ENCODE measurements at places on chromosomes 11 and 22. TPM values are rescaled to one million over a fixed set of nuclear protein-coding genes. Genes with fewer than 3 reads are reported as not detected.

DNA sequence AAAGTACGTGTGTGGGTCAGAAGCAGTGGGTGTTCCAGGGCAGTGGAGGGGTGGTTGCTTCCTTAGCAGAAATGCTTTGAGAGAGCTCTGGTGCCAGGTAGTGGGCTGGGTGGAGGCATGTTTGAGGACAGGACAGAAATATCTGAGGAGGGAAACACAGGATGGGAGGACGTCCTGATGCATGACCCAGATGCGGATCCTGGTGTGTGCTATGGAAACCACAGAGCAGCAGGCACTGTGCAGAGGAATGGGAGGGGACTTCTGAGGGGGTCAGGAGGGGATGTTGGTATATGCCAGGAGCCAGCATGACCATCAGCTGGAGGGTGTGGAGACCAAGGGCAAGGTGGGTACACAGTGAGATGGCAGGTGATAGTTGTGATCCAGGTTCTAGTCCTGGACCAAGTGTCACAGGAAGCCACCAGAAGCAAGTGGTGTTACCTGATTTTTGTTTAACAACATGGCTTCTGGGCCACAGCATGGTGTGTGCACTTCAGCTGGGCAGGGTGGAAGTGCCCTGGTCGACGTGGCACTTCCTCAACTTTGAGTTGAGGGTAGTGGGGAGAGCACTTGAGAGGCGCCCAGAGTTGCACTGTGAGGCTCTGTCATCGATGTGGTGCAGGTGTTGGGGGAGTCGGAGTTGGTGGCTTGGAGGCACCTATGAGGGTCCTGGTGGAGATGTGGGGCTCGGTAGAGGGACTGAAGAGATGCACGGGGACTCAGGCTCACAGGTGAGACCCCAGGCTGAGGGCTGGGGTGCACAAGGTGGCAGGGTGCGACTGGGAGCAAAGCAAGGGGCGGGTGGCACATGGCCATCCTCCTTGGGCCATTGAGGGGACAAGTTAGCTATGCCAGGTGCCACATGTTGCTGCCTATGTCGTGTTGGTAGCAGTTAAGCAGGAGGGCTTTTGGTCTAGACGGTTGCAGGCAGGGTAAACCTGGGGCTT lies 7.5 kb downstream of the DGCR8 start:
- DNase-seq: no peak

GRCh38 chr11:130706572-130706971 lies 209.7 kb downstream of the SNX19 start:
- no peak for DNase-seq

PATE4 gene
- not detected for total RNA-seq

- no peak for DNase-seq
Observed at GRCh38 chr22:49903322-49904039, 14.8 kb downstream of the ALG12 start.

- DNase-seq: no peak
Observed at GRCh38 chr11:60777106-60777505, 8.0 kb upstream of the MS4A10 start.

- DNase-seq: no peak
Observed at GRCh38 chr22:22721681-22722354, 77.4 kb downstream of the GGTLC2 start.

GTSE1 gene
- 96.4 TPM for total RNA-seq

CTSW gene
- total RNA-seq: 23.6 TPM

DNA sequence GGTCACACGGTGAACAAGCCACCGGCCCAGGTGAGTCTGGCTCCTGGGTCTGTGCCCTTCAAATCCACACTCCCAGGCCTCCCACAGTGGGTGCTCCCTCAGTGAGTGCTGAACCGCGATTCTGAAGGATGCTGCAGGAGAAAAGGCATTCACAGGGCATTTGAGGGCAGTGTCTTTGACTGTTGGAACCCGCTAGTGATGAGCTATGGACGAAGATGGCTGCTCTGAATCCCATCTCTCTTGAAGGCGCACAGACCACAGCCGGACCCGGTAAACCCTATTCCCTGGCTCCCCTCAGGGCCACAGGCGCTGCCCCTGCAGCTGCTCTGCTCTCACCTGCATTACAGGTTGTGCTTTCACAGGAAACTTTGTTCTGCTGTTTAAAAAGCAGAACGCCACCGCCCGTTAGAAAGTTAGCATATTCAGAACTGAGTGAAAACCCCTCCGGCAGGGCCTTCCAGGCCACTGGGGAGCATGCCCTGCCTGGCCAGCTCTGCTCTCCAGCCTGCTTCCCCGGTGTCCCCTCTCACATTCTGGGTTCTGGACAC lies 3.2 kb downstream of the LRRC32 start:
- no peak for DNase-seq

YPEL1 gene
- total RNA-seq: 11.0 TPM

GRCh38 chr11:3867209-3868091 lies 12.0 kb downstream of the STIM1 start:
- DNase-seq: no peak

DNA sequence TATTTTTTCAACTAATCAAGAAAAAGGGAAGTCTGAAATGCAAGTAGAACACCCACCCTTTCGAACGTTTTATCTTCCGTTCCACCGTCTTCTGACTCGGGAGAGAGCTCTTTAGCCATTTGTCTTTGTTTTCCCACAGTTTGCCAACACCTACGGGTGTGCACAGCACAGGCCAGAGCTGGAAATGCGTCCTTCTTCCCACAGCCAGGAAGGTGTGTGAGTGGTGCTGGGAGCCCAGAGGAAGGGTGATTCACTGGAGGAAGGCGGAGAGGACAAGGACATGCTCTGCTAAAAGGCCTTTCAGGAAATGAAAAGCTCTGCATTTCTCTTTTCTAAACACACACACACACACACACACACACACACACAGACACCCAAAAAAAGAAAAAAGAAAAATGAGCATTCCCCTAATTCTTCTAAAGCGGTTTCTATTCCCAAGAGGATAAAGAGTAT lies 18.5 kb downstream of the ENDOD1 start:
- DNase-seq: no peak

DNA sequence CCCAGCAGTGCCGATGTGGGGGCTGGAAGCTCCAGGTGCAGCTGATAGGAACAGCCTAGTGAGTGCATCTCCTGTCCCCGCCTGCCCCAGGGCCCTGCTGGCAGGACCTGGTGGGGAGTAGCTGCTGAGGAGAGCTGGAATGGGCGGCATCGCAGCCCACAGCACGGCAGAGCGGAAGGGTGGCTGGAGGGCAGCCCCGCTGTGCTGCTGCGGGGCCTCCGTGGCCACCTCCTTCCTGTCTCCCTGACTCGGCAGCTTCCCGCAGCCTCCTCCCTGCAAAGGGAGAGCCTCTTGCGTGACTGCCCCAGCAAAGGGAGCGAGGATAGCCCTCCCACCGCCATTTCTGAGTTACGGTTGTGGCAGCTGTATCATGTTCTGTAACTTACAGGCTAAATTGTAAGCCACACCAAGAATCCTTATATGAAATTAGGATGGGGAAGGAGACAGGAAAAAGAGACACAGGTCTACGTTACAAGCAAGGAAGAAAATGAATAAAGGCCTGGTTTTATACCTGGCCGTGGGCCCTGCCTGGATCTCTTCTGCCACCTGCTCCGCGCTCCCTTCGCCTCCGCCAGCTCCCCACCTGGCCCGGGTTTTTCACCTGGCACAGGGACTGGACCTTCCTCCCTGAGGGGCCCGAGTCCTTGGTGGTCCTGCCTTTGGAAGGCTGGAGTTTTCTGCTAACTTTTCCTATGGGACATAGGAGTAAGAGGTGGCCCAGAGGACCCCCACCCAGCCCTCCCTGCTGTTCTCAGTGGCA lies 10.0 kb downstream of the TPCN2 start:
- DNase-seq: no peak

- no peak for DNase-seq
Observed at GRCh38 chr11:77515483-77515882, 41.6 kb upstream of the PAK1 start.

OTOG gene
- total RNA-seq: not detected

OR8G5 gene
- not detected for total RNA-seq
